ENCODE measurements at places on chromosomes 16 and 17. TPM values are rescaled to one million over a fixed set of nuclear protein-coding genes. Genes with fewer than 3 reads are reported as not detected.

DNA sequence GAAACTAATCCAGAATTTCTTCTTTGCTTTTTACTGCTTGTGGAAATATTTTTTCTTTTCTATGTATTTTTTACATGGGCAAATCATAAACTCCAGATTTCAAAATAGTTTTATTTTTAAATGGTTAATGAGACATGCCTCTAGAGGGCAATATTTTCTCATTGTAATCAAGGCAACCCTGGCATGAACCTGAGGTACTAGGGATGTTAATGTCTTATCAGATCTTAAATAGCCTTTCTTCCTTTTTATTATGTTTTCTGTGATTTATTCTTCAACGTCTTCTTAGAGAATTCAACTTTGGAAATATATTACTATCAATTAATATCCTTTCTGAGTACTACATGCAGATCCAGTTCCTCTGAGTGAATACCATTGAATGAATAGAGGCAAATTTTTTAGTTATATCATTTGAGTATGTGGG, 324.7 kb downstream of the BCAS3 start:
- no peak overlapping the region for H3K27ac ChIP-seq
- no peaks in the 10 kb centered on the region for H3K4me1 ChIP-seq
- no peaks in the 10 kb centered on the region for H3K36me3 ChIP-seq
- no peak overlapping the region for H3K4me3 ChIP-seq
- H3K27me3 ChIP-seq, result no peaks in the 10 kb centered on the region

- peaks cover 11% of the 10 kb centered on the region for H3K4me1 ChIP-seq
- H3K4me3 ChIP-seq, result peak overlapping the region; percentile 76
- H3K27ac ChIP-seq, result peak overlapping the region; percentile 54
- no peaks in the 10 kb centered on the region for H3K36me3 ChIP-seq
Measured at GRCh38 chr17:28406473-28406814, 432 bp upstream of the SLC46A1 start.

GRCh38 chr17:69900829-69901228, 174.2 kb upstream of the KCNJ16 start:
- H3K4me1 ChIP-seq, result no peaks in the 10 kb centered on the region
- no peaks in the 10 kb centered on the region for H3K27me3 ChIP-seq
- no peaks in the 10 kb centered on the region for H3K36me3 ChIP-seq
- no peak overlapping the region for H3K27ac ChIP-seq
- H3K4me3 ChIP-seq, result no peak overlapping the region

- peak overlapping the region; percentile 96 for H3K27ac ChIP-seq
- H3K4me1 ChIP-seq, result peaks cover 41% of the 10 kb centered on the region
- peaks cover 47% of the 10 kb centered on the region for H3K36me3 ChIP-seq
- H3K27me3 ChIP-seq, result no peaks in the 10 kb centered on the region
- no peak for DNase-seq
- peak overlapping the region; percentile 96 for H3K4me3 ChIP-seq
Measured at GRCh38 chr16:11252482-11252931, 3.5 kb downstream of the SOCS1 start.

TBC1D28 gene
- not detected for total RNA-seq

- DNase-seq, result no peak
- H3K27ac ChIP-seq, result no peak overlapping the region
- H3K36me3 ChIP-seq, result no peaks in the 10 kb centered on the region
- no peaks in the 10 kb centered on the region for H3K27me3 ChIP-seq
- no peaks in the 10 kb centered on the region for H3K4me1 ChIP-seq
- H3K4me3 ChIP-seq, result no peak overlapping the region
Measured at GRCh38 chr17:50768346-50768761, 1.0 kb upstream of the ANKRD40CL start.

CA7 gene
- not detected for total RNA-seq

- no peak overlapping the region for H3K27ac ChIP-seq
- H3K4me3 ChIP-seq, result no peak overlapping the region
- no peaks in the 10 kb centered on the region for H3K36me3 ChIP-seq
Measured at GRCh38 chr17:49990921-49991320, 4.1 kb downstream of the DLX3 start.

DNA sequence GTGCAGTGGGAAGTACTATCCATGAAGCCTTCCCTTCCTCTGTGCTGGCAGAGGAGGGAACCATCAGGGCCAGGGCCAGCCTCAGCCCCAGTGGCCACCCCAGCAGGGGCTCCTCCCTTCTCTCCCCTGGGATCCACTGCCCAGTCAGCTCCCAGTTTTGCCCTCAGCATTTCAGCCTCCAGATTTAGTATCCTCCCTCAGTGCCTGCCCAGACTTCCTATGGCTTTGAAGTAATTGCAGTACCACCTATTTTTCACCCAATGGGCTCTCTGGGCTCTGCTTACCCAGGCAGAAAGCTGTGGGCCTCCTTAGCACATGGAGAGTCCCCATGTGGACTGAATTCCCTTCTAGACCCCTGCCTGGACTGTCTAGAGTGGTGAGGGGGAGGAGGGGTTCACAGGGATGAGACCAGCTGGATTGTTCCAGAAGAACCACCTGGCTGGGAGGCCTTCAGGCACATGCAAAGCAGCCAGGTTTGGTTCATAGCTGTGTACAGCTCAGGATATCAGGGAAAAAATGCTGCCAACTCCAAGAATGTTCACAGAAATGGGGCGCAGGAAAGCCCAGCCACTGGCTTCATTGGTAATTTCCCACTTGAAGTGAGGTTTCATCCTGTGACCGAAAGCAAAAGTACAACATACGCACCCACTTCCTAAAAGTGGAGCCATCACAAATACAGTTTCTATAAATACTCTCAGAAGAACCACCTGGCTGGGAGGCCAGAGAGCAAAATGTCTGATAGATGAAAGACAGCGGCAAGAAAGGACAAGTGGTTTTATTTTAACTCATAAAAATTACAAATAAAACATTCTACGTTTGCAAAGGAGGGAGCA, 15.2 kb upstream of the HERPUD1 start:
- H3K27ac ChIP-seq, result peak overlapping the region; percentile 89
- peaks cover 4% of the 10 kb centered on the region for H3K36me3 ChIP-seq
- H3K4me3 ChIP-seq, result peak overlapping the region; percentile 46
- H3K4me1 ChIP-seq, result peaks cover 39% of the 10 kb centered on the region
- peaks cover 4% of the 10 kb centered on the region for H3K27me3 ChIP-seq

- H3K4me3 ChIP-seq, result no peak overlapping the region
- peaks cover 75% of the 10 kb centered on the region for H3K4me1 ChIP-seq
- no peak for DNase-seq
- no peaks in the 10 kb centered on the region for H3K27me3 ChIP-seq
Measured at GRCh38 chr17:20270369-20270768, 197.0 kb downstream of the LGALS9B start.

DNA sequence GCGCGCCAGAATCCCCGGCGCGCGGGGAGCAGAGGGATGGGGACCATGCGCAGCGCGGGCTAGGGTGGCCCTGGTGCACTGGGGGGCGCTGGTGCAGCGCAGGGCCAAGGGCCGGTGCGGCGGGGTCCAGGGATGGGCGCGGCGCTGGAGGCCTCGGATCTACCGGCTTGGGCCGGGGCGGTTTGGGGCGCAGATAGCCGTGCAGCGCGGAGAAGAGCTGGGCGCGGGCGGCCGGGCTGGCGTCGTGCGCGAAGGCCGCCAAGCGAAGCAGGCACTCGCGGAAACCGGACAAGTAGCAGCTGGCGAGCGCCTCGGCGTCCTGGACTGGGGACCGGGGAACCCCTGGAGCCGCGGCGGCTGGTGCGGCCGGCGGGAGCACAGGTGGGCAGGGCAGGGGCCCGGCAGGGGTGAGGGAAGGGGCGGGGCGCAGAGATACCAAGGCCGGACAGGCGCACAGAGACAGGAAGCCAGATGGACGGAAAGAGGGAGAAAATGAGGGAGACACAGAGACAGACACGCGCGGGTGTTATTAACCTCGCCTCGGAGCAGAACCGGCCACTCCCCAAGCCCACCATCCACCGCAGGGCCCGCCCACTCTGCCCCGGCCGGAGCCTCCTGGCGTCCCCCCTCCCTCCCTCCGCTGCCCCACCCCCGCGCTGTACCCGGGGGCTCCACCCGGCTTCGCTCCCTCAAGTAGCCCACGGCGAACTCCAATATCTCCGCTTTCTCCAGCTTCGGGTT, 2.1 kb downstream of the HES7 start:
- peaks cover 13% of the 10 kb centered on the region for H3K36me3 ChIP-seq
- peak; percentile 79 for DNase-seq
- H3K27me3 ChIP-seq, result peaks cover 71% of the 10 kb centered on the region
- peaks cover 69% of the 10 kb centered on the region for H3K4me1 ChIP-seq
- no peak overlapping the region for H3K27ac ChIP-seq

PKMYT1 gene
- total RNA-seq, result 144 TPM

HCRT gene
- total RNA-seq, result not detected

GP1BA gene
- not detected for total RNA-seq

SSTR5 gene
- total RNA-seq, result not detected

- peaks cover 50% of the 10 kb centered on the region for H3K36me3 ChIP-seq
- H3K4me1 ChIP-seq, result peaks cover 6% of the 10 kb centered on the region
- H3K4me3 ChIP-seq, result no peak overlapping the region
- no peak for DNase-seq
- H3K27ac ChIP-seq, result no peak overlapping the region
- no peaks in the 10 kb centered on the region for H3K27me3 ChIP-seq
Measured at GRCh38 chr16:27539120-27539519, 10.6 kb downstream of the GTF3C1 start.

DNA sequence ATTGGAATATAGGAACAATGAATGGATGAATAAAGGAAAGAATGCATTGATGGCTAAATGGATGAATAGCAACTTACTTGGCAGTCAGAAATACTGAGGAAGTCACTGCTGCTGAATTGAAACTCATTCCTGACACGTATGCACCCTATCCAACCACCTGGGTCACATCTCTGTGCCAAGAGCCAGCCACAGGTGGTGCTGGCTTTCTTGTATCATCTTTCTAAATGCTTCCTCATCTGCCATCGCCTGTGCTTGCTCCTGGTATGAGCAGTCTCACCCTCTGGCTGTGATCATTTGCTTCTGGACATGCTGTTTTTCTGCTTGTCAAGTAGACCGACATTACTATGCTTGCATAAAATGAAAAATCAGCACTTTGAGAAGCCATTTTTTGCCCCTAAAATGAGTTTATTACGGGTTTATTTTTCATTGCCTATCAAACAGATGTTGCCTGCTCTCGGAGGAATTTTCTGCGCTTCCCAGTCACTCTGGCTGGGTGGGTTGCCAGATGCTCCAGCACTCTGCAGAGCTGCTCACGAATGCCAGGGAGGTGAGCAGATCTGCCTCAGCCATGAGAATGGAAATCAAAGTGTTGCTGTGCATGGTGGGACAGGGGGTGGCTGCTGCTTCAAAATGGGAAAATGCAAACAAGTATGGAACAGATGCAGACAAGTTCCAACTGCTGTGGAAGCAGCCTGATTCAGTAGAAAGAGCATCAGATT, 1349.6 kb upstream of the CDH8 start:
- H3K36me3 ChIP-seq, result no peaks in the 10 kb centered on the region
- no peak overlapping the region for H3K27ac ChIP-seq
- H3K4me3 ChIP-seq, result no peak overlapping the region
- no peaks in the 10 kb centered on the region for H3K27me3 ChIP-seq

KRTAP16-1 gene
- not detected for total RNA-seq

MEOX1 gene
- total RNA-seq, result 0.14 TPM

DNA sequence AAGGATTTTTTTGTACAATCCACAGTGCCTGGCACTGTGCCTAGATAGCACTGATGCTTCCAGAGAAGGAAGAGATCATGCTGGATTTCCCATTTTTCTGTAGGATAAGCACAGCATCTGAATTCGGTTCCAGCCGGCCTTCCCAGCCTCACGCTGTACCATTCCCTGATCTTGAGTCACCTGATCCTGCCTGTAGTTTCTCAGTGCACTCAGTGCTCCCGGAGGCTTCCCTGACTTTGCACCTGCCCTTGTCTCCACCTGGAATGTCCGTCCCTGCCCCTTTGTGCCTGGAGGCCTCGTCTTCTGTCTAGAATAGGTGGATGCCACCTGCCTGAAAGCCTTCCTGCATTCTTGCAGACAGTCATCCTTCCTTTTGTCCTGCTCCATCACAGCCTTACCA, 179.9 kb downstream of the CCDC182 start:
- H3K27ac ChIP-seq, result no peak overlapping the region
- DNase-seq, result no peak
- H3K36me3 ChIP-seq, result no peaks in the 10 kb centered on the region
- H3K27me3 ChIP-seq, result no peaks in the 10 kb centered on the region

GRCh38 chr17:81909966-81910839, 996 bp downstream of the PCYT2 start:
- H3K36me3 ChIP-seq, result peaks cover 5% of the 10 kb centered on the region
- peak overlapping the region; percentile 83 for H3K4me3 ChIP-seq
- peaks cover 3% of the 10 kb centered on the region for H3K4me1 ChIP-seq
- no peaks in the 10 kb centered on the region for H3K27me3 ChIP-seq

DNA sequence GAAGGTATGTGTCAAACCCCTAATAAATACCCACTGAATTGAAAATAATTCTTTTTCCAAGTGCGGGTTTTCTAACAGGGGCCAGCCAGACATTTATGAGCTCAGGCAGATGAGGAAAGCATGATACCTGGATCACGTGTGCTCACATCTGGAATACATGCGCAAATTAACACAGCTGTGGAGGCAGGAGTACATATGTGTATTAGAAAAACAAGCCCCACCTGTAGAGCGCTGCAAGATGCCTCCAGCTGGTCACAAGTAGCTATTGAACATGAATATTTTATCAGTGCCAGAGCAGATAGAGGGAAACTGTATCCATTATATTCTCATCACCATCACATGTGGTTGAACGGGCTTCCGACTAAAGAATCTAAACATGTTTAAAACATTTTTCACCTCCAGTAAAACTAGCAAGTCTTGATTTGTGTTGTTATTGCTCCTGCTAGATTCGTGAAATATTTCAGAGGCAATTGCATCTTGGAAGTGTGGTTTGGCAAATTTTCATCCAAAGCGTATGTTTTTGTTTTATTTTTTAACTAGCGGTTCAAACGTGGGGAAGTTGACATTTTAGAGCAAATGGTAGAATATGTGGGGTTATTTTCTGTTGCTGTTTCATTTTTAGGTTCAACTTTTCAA, 482.8 kb downstream of the CDH13 start:
- H3K27me3 ChIP-seq, result peaks cover 8% of the 10 kb centered on the region
- no peaks in the 10 kb centered on the region for H3K4me1 ChIP-seq
- H3K27ac ChIP-seq, result no peak overlapping the region
- H3K4me3 ChIP-seq, result no peak overlapping the region
- H3K36me3 ChIP-seq, result no peaks in the 10 kb centered on the region
- no peak for DNase-seq
